Forelimb muscle (tissue), 1 donor: ENCODE measurements at places on chromosomes 6 and 20. TPM values are rescaled to one million over a fixed set of nuclear protein-coding genes. Genes with fewer than 3 reads are reported as not detected.

DNA sequence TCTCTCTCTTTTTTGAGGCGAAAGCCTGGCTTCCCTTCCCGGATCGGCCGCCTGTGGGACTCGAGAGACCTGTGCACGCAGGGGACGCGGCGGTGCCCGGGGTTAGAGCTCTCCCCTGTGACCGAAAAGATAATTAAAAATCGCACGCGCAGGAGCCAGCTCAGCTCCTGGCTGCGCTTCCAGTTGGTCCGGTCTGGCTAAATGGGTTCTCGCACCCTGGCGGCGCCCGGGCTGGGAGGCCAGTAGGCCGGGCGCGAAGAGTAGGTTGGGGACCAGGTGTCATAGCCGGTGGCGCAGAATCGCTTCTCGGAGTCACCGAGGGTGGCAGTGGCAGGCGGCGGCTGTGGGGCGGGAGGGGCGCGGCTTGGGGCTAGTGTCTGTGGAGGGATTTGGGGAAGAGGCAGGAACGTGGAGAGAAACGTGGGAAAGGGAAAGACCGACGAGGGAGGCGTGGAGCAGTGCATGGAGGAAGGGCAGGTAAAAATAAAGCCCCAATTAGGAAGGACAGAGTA lies 41.9 kb upstream of the SUPT3H start:
- no peak for DNase-seq

GRCh38 chr6:25387911-25388310 lies 108.7 kb downstream of the CARMIL1 start:
- DNase-seq: no peak

- no peak for DNase-seq
Observed at GRCh38 chr6:9168669-9169068, 733.3 kb upstream of the SLC35B3 start.

DNA sequence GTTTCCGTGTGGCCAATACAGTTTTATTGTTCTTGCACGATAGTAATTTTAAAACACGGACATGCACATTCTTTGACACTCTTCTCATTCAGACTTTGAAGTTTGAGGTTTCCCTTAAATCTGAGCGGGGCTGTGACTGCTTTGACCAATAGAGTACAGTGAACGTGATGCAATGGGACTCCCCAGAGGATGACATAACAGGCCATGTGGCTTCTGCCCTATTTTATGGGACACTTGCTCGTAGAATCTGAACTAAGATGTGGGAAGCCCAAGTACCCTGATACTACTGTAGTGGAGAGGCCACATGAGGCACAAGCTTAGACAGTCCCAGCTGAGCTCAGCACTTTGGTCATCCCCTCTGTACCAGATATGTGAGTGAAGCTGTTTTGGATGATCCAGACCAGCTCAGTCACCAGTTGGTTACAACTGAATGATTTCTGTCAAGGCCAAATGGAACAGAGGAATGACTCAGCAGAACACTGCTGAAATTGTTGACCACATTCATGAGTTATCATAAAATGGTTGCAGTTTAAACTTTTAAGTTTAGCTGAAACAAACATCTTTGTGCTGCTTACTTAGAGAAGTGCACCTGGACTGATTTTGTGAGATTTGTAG lies 279.4 kb downstream of the RFPL4B start:
- DNase-seq: no peak

- DNase-seq: no peak
Observed at GRCh38 chr6:12339808-12340487, 49.8 kb downstream of the EDN1 start.

DNA sequence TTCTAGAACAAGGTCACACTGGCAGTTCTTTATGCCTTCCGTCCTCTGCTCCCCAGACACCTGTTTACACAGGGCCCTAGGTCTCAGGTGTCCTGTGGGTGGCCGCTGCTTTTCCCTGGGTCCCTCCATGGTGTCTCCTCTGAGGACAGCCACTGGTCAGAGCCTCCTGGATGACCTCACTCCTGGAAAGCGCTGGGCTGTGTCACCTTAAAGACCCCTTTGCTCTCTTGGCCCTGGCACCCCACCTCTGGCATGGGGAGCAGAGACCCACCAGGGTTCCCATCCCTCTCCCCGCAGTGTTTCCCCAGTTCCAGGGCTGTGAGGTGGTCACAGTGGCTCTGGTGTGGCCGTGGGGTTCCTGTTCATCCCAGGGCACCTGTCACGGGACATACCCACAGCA lies 33.9 kb downstream of the NTSR1 start:
- no peak for DNase-seq

GRCh38 chr6:34589691-34590090 lies 33.6 kb upstream of the SPDEF start:
- no peak for DNase-seq

The TRMT6 gene
- polyA plus RNA-seq: 11.1 TPM

The GRM1 gene
- polyA plus RNA-seq: not detected

The ZSCAN16 gene
- 4.0 TPM for polyA plus RNA-seq
